ENCODE measurements at places on chromosomes 2 and 18.
A peak's percentile ranks its signal among the peaks of the same experiment; 100 is the strongest.

DNA sequence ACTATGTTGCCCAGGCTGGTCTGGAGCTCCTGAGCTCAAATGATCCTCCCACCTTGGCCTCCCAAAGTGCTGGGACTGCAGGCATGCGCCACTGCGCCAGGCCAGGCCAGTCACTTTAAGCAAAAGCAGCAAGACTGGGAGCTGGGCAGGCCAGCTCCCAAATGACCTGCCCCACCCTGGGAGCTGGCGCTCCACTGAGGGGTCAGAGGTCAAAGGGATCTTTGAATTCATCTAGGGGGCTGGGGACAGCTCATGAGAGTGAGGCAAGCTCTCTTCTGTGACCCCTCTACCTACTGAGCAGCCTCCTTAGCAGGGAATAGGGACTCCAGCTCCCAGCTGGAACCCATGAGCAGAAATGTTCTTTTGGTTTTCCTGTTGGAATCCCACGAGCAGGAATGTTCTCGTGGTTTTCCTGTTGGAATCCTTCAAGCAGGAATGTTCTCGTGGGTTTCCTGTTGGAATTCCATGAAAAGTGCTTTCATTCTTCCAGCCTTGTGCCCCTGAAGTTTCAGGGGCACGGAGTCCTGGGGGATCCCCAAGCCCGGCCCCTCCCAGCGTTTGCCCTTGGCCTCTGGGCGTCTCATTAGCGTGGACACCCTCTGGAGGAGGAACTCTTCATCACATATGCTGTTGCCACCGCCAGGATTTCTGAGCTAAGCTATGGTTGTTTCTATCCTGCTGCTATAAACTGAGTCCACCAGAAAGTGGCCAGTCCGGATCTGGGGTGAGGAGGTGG, 162.0 kb upstream of the HAAO start:
- no peak for DNase-seq

GRCh38 chr2:117614823-117615534, 199.5 kb upstream of the DDX18 start:
- DNase-seq: no peak

DNA sequence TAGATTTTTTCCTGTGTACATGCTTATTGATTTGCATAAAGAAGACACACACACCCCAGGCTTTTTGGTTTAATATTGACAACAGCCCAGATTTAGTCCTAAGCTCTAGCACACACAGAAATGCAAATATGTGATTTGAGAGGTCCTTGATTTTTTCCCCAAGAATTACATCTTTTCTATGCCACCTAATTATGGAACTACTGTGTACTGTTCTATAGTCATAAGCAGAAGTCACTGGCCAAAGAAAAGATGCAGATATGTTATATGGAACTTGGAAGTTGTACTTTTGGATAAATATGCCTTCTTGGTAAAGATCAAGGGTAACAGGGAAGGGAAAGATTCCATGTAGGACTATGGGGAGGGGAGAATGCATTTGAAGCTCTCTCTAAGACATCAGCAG, 105.6 kb downstream of the SETBP1 start:
- no peak for DNase-seq

- no peak for DNase-seq
These were observed 8.1 kb upstream of the PSTPIP2 start for GRCh38 chr18:46080156-46080555.

DNA sequence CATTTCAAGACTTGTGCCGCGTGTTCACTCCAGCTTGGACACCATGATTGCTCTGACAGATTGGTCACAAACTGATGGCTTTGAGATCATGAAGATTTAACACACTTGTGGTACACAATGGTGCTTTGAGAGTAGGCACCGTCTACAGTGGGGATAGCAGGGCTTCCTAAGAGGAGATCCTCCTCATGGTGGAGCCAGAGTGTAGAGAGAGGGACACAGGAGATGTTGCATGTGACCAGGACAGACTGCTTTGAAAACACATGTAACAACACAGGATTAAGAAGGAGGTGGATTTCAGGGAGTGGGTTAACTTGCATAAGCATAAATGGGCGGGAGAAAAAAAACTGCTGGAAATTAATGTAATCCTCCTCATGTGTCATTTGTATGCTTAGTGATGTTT, 95.7 kb upstream of the LINC00305 start:
- DNase-seq: peak; percentile 17

DNA sequence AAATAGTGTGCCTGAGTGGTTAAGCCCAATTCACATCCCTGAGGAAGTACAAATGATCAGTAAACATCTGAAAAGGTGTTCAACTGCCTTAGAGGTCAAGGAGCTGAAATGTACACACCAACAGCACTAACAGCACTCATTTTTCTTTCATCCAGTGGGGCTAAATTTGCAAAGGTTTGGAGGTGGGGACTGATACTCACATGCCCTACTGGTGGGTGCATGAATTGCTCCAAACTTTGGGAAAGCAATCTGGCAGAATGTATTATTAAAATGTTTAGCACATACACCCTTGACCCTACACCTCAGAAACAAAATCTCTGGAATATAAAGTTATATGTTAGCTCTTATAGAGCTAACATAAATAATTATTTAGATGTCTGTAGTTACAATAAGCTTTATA, 19.0 kb upstream of the FAM178B start:
- no peak for DNase-seq

DNA sequence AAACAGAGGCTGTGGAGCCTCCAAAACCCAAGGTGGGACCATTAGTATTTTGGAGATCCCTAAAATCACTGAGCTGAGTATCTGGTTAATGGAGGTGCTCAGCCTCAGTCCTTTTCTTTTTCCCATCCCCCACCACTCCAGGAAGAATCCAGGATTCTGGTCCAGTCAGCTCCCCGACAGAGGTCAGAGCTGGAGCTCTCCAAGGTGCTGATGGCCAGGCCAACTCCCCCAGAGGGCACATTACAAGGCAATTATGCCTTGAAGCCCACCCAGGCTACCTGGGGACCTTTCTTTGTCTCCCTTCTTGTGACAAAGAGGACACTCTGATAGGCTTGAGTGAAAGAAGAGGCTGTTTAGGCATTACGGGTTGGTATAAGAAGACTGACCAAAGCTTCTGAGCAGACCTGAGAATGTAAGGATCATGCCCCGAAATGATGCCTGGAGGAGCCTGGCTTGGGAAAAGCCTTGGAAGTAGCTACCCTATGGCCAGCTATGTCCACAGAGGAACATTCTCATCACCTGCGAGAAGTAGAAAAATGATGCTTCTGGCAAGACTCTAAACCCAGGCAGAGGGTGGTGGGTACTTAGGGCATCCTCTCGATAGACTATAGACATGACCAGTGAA, 102.5 kb upstream of the LDAH start:
- DNase-seq: no peak

DNA sequence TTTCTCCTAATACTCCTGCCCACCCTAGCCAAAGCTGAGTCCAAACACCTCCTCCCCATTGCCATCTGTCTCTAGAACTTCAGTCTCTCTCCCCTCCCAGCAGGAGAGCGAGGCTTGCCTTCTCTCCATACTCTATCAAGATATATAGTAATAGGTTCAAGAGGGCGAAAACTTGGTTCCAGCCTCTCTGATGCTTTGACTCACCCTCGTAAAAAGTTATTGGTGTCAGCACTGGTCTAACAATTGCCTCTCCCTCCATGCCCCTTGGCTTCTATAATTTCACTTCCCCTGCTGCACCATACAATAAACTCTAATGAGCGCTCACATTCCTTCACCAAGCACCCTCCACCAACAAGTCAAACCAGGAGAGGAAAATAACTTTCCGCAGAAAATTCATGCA, 797.3 kb downstream of the BCL11A start:
- no peak for DNase-seq

GRCh38 chr2:129478902-129479517, 500.5 kb upstream of the RAB6C start:
- peak; percentile 35 for DNase-seq

- DNase-seq: peak; percentile 87
These were observed 47.2 kb upstream of the STON1 start for GRCh38 chr2:48482769-48483168.

- DNase-seq: no peak
These were observed 1526.7 kb downstream of the LRP1B start for GRCh38 chr2:140604096-140604495.

DNA sequence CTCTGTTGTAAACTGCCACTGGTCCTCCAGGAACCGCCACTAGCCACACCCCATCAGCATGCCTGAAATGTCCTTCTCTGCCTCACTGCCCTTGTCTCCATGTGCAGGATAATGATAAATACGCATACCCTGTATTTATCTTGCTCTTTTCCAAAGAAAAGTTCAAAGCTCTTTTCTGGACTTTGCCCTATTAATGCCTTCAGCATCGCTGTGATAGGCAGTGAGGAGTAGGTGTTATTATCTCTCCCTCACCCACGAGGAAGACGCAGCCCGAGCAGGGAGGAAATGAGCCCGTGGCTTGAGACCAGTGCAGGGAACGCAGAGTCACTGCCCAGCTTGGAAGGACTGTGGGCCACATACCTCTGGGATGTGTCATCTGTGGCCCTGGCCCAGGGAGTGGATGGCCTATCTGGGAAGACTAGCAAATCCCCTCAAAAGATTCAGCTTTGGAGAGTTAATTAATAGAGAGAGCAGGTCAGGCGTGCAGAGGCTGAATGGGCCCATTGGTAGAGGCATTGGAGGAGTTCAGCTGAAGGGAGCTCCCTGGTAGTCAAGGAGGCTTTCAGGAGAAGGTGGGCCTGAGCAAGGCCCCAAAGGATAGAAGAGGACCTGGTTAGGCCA, 39.5 kb upstream of the MCFD2 start:
- DNase-seq: peak; percentile 31

GRCh38 chr2:26805241-26805676, 19.4 kb downstream of the CENPA start:
- DNase-seq: no peak

GRCh38 chr18:30081122-30081521, 961.4 kb downstream of the DSC3 start:
- no peak for DNase-seq

DNA sequence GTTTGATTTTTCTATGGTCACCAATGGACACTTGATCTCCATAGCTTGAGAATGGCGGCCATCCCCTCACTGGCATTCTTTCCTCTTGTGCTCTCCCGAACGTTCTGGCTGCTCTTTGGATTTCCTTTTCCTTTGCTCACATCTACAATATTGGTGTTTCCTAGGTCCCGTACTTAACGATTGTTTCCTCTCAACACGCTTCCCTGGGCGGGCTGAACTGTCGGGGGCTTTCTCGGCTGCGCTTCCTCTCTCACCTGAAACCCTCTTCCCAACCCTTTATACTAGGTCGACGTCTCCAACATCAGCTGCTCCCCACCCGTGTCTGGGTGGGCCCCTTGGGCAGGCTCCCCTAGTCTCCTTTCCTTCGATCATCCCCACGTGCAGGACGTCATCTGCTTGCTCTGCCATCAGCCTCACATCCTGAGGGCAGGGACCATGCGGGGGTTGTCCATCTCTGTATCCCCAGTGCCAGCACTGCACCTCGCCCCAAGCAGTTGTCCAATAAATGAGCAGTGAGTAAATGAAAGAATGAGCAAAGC, 634 bp upstream of the DIS3L2 start:
- DNase-seq: no peak

- peak; percentile 48 for DNase-seq
These were observed 668 bp upstream of the ANKRD12 start for GRCh38 chr18:9135912-9136314.

DNA sequence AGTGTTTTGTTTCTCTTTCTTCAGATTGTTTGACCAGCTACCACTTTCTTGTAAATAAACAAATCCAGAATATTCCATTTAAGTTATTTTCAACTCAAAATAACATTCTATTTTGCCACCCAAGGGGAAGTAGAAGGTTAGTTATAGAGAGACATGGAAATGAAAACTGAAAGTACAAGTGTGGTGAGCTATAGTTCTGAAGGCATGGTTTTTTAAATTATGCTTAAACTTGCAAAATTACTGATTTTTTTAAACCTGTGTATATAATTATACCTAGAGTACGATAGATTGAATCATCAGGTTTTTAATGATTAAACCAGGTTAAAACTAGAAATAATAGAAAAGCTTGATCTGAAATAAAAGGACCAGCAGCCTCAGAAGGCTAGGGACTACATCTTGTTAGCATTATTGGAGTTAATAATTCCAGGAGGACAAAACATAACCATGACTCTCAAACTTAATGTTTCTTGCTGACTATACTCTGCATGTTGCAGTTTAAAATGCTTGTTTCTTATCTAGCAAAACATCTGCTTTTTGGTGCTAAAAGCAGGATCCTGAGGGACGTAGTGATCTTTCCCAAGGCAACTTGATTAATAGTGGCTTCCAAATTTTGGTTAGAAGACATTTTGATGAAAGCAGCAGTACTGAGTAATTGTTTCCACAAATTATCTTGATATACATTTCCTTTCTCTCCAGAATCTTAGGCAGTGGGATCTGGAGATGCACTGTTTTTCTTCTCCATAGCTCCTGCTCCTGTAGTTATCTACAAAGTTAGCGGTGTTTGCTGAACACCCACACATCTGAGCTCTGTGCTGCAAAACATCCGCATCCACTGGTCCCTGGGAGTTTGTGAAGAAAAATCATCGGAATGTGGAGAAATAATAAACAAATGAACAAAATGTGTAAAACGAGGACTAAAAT, 327.2 kb upstream of the PKDCC start:
- no peak for DNase-seq
